ENCODE measurements at places on chromosomes 12 and 14.
A peak's percentile ranks its signal among the peaks of the same experiment; 100 is the strongest.

DNA sequence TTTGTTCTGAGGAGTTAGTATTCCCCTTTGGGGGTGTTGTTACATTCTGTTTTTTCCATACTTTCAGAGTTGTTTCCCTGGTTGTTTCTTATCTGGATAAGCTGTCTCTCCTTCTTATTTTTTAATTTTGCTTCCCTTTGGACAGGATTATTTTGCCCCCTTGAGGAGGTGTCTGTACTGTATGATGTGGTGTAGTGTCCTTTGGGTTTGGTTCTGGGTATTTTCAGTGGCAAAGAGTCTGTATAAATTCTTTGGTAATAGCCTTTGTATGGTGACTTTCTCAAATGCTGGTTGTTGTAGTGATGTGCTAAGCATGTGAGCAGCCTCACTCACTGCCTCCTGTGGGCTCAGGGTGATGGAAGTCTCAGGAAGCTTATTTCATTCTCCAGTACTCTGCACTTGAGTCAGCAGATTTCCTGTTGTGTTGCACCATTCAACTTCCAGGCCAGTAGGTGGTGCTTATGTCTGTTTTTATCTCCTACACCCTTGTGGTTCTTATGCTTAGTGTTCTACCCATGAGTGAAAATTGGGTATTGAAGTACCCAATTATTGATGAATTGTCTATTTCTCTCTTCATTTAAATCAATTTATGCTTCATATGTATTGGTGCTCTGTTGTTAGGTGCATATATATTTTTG is 103.3 kb upstream of the PMCH start:
- DNase-seq: peak; percentile 34

DNA sequence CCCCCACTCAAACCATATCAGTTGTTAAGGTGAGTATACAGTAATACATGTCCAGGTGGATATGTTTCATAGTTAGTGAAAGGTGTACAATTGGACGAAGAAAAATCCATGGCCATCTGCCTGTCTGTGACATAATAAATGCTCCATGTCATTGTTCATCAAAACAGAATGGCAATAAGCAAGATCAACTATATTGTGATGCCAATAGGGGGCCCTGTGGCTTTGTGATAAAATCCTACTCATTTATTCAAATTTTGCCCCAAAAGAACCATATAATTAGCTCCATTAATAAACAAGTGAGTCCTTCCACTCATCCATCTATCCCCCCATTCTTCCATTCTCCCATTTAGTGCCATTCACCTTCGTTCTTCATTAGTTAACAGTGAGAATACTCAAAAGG is 102.0 kb downstream of the MGST1 start:
- no peak for DNase-seq

DNA sequence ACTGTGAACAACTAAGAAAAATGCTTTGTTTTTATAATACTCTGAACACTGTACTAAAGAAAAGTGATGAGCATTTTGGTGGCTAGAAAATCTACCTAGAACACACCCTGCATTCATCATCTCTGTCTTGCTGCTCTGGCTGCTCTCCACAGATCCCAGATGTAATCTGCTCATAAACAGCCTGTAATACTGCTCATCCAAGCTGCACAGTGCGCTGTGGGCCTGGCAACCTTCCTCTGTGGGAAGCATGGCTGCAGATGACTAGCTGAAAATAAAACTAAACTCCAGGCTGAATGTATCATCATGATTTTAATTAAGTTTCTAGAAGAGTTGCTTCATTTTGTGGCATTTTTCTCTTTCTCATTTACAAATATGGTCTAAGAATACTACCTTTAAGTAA is 200.7 kb downstream of the SLC2A13 start:
- DNase-seq: no peak

GRCh38 chr14:38420048-38420447 is 164.2 kb upstream of the CLEC14A start:
- DNase-seq: no peak

DNA sequence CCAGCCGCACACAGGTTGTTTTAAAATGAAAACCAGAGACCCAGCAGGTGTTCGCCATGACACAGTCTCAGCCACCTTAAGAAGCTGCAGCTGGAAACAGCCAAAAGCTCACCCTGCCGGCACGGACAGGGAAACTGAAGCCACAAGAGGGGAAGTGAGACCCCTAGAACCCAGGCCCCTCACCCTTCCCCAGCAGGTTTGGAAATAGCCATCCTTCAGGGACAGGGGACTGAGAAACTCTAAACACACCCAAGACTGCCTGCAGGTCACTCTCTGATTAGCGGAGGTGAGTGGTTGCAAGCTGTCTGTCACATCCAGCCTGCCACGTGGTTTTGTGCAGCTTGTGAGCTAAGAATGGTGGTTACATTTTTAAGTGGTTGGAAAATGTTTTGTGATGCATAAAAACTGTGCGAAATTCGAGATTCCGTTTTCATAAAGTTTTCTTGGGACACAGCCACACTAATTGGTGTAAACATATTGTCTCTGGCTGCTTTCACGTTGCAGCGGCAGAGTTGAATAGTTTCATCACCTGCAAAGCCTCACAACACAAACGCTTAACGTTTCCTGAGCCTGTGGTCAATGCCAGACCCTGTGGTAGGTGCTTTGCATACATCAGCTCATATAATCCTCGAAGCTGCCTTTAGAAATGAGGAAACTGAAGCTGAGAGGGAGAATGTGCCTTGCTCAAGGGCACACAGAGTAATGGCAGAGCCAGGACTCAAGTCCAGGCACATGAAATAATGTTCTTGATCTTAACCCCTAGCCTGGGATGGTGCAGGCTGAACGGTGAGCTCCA is 1.7 kb upstream of the SELPLG start:
- peak; percentile 75 for DNase-seq

- no peak for DNase-seq
Measured at GRCh38 chr12:132615579-132616038, 3.0 kb upstream of the P2RX2 start.

GRCh38 chr12:128339126-128339520 is 72.2 kb downstream of the TMEM132C start:
- no peak for DNase-seq

- DNase-seq: no peak
Measured at GRCh38 chr14:21749306-21749868, 75.8 kb upstream of the OR4E1 start.

- peak; percentile 89 for DNase-seq
Measured at GRCh38 chr14:96741151-96741977, 55.8 kb upstream of the VRK1 start.
